Memory B cell (primary cell): ENCODE measurements at places on chromosomes 2 and 18.
A peak's percentile ranks its signal among the peaks of the same experiment; 100 is the strongest.

- no peak for DNase-seq
Measured at GRCh38 chr2:192500550-192501200, 305.9 kb upstream of the TMEFF2 start.

DNA sequence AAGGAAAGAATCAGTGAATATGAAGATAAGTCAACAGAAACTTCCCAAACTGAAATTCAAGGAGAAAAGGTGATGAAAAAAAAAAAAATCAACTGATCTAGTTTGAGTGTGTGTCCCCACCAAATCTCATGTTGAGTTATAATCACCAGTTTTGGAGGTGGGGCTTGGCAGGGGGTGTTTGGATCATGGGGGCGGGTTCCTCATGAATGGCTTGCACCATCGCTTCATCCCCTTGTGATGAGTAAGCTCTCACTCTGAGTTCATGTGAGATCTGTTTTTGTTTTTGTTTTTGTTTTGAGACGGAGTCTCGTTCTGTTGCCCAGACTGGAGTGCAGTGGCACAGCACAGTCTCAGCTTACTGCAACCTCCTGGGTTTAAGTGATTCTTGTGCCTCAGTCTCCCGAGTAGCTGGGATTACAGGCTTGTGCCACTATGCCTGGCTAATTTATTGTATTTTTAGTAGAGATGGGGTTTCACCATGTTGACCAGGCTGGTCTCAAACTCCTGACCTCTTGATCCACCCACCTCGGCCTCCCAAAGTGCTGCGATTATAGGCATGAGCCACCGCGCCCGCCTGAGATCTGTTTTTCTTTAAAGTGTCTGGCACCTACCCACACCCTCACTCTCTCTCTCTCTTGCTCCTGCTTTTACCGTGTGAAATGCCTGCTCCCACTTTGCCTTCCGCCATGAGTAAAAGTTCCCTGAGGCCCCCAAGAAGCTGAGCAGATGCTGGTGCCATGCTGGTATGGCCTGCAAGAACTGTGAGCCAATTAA, 4.0 kb upstream of the SLC66A2 start:
- DNase-seq, result no peak

DNA sequence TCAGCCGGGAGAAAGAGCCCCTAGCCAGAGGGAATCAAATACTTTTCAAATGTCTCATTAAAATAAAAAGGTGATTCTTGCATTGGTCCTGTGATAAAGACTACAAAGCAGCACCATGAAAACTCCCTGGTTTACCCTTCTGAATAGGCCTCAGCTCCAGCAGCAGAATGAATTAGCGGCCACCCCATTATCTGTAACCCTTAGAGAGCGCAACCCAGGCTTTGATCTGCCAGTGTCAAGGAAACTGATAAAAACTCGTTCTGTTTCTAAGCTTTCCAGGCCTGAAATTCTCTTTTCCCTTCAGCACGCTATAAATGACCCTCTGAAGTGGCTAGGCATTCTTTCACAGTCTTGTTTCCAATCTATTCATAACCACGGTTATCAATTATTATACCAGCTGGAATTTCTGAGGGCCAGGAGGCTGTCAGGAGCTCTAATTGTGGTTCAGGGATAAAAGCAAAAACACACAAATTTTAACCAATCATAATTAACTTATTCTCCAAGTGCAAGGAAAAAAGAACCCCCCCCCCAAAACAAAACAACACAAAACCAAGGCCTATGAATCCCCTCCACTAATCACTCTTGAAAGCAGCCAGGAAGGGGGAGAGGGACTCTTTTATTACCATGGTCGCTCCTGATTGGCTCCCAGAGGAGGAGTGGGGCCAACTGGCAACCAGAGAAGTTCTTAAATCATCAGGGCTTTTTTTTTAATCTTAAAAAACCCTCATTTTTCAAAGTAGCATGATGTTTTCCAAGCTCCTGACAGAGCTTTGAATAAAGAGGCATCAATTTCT, 258.9 kb downstream of the CYRIA start:
- DNase-seq, result no peak

DNA sequence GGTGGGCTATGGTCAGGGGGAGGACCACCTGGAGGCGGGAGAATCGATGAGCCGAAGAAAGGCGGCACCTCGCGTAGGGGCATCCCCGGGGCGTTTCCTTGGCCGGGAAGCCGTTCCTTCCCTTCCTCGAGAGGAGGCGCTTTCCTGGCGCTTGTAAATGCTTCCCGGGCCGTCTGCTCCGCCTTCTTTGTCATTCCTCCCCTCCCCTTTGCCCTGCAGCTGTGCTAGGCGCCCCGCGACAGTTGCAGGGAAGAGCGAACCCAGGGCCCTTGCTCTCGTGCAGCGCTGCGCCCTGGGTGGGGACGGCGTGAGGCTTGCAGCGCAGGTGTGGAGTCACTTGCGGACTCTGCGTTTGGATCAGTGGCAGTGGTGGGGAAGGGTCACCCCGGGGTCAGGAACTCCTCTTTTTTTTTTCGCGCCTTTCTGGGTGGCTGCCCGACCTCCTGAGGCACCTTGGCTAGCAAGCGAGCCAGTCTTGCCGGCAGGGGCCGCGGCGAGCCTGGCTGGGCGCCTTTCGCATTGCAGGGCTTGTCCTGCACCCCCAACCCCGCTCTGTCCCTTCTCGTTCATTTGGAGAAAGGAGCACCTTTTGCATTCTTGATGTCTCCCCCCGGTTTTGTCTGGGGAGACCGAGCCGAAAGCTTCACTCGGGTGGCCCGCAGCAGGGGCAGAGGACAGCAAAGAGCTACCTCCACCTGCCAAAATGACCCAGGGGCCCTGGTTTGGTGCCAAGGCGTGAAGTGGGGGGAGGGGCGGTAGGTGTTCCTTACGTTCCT, 858 bp downstream of the KCNS3 start:
- DNase-seq, result peak; percentile 5

DNA sequence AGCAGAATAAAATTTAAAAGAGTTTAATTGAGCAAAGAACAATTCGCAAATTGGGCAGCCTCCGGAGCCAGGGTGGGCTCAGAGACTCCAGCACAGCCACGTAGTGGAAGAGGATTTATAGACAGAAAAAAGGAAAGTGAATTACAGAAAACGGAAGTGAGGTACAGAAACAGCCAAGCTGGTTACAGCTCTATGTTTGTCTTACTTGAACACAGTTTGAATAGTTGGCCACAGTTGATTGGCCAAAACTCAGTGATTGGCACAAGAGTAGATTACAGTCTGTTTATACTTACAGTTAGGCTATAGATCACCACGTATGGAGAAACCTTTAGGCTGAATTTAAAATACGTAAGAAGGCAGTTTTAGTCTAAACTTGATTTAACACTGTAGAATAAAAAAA, 78.8 kb upstream of the NEDD4L start:
- DNase-seq, result no peak

GRCh38 chr2:42930025-42930581, 137.7 kb upstream of the HAAO start:
- no peak for DNase-seq

GRCh38 chr2:128727914-128728313, 409.2 kb upstream of the HS6ST1 start:
- no peak for DNase-seq

GRCh38 chr18:56574861-56575260, 63.5 kb downstream of the TXNL1 start:
- DNase-seq, result no peak

- DNase-seq, result no peak
Measured at GRCh38 chr2:212346865-212347264, 191.7 kb downstream of the ERBB4 start.
